ENCODE measurements at places on chromosomes 2 and 18.

- no peak for DNase-seq
Observed at GRCh38 chr18:6874315-6874714, 144.8 kb downstream of the ARHGAP28 start.

DNA sequence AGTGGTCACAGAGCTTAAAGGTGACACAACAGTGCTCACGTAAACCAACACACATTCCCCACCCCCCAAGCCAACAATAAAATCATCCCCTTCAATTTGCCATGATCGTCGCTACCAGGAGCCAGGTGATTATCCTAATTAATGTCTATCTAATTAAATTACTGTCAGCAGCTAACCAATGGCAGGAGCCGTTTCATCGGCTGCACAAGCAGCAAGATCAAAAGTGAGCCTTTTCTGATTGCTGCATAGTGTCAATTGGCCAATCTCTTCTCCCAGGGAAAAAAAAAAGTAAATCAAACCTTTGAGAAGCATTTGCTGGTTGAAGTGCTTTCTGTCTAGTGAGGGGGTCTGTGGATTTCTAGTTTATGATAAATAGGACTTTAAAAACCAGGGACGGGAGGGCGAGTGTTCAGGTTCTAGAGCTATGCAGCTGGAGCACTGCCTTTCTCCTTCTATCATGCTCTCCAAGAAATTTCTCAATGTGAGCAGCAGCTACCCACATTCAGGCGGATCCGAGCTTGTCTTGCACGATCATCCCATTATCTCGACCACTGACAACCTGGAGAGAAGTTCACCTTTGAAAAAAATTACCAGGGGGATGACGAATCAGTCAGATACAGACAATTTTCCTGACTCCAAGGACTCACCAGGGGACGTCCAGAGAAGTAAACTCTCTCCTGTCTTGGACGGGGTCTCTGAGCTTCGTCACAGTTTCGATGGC lies at the start of gene TBR1:
Gene TBR1 (plus strand): TSS at position 311 of the 721 bp plus-strand sequence. CDS start 114 bp downstream, at position 425.
- DNase-seq, result no peak

- no peak for DNase-seq
Observed at GRCh38 chr2:233791151-233791882, 13.2 kb downstream of the MROH2A start.

DNA sequence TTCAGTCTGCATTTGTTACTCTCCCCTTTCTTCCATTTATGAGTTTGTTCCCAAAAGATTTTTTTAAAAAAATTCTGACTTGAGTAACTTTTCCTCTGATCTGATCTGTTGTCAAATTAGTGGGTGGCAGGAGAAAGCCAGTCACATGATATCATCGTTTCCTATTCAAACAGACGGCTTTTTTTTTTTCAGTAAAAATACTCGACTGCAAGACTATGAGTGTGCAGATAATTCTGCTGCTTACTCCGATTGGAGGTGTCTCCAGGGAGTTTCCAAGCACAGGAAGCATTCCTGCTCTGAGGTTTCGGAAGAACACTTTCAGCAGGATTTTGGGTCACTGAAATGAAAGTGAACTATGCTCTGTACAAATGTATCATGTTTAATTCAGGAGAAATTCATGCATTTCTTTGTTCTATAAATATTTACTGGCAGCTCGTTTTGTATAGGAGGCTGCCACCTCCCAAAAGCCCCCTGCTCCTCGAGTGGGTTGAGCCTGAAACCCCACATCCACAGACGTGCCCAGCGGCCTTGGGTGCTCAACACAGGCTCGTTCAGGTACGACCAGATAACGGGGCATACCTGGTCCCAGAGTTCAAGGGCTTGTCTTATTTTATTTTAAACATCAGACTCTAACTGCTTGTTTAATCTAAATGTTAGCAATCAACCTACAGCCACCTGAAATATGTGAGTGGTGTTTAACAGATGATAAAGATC lies 126.9 kb upstream of the ZNF516 start:
- no peak for DNase-seq

DNA sequence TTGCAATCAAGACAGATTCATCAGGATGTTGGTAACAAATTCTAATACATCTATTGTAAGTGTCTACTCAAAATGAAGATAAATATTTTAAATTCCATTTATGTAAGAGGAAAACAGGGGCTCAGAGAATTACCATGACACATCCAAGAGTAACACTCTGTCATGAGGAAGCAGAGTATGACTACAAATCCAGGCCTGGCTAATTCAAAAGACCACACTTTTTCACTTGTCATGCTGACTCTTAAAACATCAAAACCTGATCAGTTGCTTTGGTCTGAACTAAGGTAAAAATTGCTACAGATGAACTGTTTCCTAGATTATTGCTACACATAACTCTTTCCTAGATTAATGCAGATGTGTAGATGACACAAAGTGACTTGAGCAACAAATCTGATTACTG lies 880.6 kb downstream of the TSN start:
- no peak for DNase-seq

DNA sequence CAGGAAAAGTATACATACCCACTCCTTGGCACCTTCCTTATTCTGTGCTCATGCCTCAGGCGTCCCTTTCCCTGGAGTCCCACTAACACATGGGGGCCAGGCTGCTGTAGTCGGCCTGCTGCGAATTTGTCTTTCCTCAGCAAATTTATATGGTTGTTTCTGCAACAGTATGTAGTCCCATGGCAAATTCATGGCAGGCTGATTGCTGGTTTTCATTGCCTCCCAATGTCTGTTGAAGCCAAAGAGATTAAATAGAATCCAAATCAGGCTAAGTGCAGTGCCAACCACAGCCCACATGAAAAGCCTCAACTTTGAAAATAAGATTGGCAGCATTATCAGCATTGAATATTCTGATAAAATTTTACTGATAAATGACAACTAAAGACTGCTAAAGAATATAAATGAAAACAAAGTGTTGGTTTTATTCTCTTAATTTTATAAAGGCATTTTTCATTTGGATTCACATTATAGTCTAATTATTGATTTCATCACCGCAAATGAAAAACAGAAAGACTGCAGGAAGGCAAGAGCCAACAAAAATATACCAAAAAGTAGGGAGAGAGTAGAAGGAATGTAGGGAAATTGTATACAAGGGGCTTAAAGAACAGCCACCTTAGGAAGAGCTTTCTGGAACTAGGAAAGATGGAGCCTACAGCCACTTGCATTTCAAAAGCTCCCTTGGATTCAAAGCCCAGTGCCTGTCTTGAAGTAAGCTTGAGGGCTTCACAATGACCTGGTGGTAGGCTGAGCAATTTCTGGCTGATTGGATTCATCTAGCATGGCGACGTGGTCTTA lies 283.7 kb upstream of the MMADHC start:
- no peak for DNase-seq

- DNase-seq, result no peak
Observed at GRCh38 chr2:215205787-215206186, 67.4 kb upstream of the ABCA12 start.

DNA sequence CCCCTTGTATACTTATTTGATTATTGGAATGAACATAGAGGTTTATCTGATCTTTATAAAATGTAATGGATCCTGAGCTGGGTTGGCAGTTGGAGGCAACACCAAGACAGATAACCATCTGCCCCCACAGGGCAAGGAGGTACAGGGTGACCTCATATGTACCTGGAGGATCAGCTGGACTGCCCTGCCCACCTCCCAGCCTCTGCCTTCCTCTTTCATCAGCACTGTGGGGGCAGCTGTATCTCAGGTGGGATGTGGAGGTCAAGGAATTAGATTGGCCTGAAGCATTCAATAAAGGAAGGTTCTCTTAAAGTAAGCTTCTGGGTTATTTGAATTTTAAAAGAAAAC lies 92.6 kb downstream of the LYPD6 start:
- DNase-seq, result no peak

Measured in stimulated activated CD8-positive, alpha-beta memory T cell treated with anti-CD3 and anti-CD28 coated beads, Interleukin-7, amount 100 ng/mL, for 1 hour (primary cell).